A549 treated with dexamethasone at 1 μM for 4 hours (cell line): ENCODE measurements at places on chromosomes 2 and 18. TPM values are rescaled to one million over a fixed set of nuclear protein-coding genes. Genes with fewer than 3 reads are reported as not detected.

KCNG2 gene
- not detected in 5 replicates for total RNA-seq

LOXHD1 gene
- not detected in 5 replicates for total RNA-seq

DUSP2 gene
- 0.32 to 0.46 TPM (median 0.37 TPM) in 5 replicates for total RNA-seq

UGT1A9 gene
- total RNA-seq = 3.9 to 5.2 TPM (median 4.5 TPM) in 5 replicates

XIRP2 gene
- not detected in 5 replicates for total RNA-seq

STPG4 gene
- 0.07 TPM in 1 of 5 replicates, not detected in the others for total RNA-seq

C2orf72 gene
- total RNA-seq = 5.9 to 8.1 TPM (median 6.6 TPM) in 5 replicates

EGR4 gene
- 0.09 to 0.27 TPM (median 0.12 TPM) in 5 replicates for total RNA-seq

CGREF1 gene
- total RNA-seq = 7.2 to 8.1 TPM (median 7.8 TPM) in 5 replicates

ERFE gene
- 4.8 to 7.9 TPM (median 7.4 TPM) in 5 replicates for total RNA-seq

CRYGC gene
- total RNA-seq = not detected in 5 replicates

HOXD10 gene
- 4.1 to 6.7 TPM (median 5.3 TPM) in 5 replicates for total RNA-seq

COL4A3 gene
- 0.46 to 1.3 TPM (median 0.74 TPM) in 5 replicates for total RNA-seq

CIDEA gene
- not detected in 5 replicates for total RNA-seq

CDK15 gene
- not detected in 5 replicates for total RNA-seq

LOXL3 gene
- total RNA-seq = 0.22 to 0.58 TPM (median 0.35 TPM) in 5 replicates

CFAP65 gene
- 0.21 to 0.27 TPM (median 0.22 TPM) in 5 replicates for total RNA-seq

DSG1 gene
- total RNA-seq = not detected in 5 replicates

MOGAT1 gene
- not detected in 5 replicates for total RNA-seq

TMEM247 gene
- total RNA-seq = not detected in 5 replicates

KATNAL2 gene
- 1.7 to 2.9 TPM (median 2.1 TPM) in 5 replicates for total RNA-seq

CPO gene
- 0.11 to 0.16 TPM in 2 of 5 replicates, not detected in the others for total RNA-seq

ST8SIA5 gene
- 0.02 TPM in 2 of 5 replicates, not detected in the others for total RNA-seq

ALLC gene
- 0.05 to 0.11 TPM (median 0.08 TPM) in 3 of 5 replicates, not detected in the others for total RNA-seq

DSG2 gene
- total RNA-seq = 45.6 to 69.2 TPM (median 64.0 TPM) in 5 replicates

PSMA8 gene
- not detected in 5 replicates for total RNA-seq

LINC00305 gene
- total RNA-seq = not detected in 5 replicates

TUBA3E gene
- total RNA-seq = 4.4 to 6.3 TPM (median 5.5 TPM) in 5 replicates

NPC1 gene
- total RNA-seq = 87.2 to 134 TPM (median 119 TPM) in 5 replicates

REG3G gene
- total RNA-seq = not detected in 5 replicates

MBD2 gene
- total RNA-seq = 41.2 to 50.7 TPM (median 46.6 TPM) in 5 replicates

PLEKHM3 gene
- total RNA-seq = 2.0 to 2.7 TPM (median 2.5 TPM) in 5 replicates

DNAH7 gene
- total RNA-seq = 0.79 to 2.1 TPM (median 1.0 TPM) in 5 replicates

THADA gene
- 16.6 to 28.9 TPM (median 25.3 TPM) in 5 replicates for total RNA-seq

ANKRD62 gene
- not detected in 5 replicates for total RNA-seq

TMEM169 gene
- 0.33 to 0.58 TPM (median 0.43 TPM) in 5 replicates for total RNA-seq

SERPINB4 gene
- 0.05 to 0.18 TPM (median 0.14 TPM) in 5 replicates for total RNA-seq

PID1 gene
- total RNA-seq = 4.2 to 4.6 TPM (median 4.3 TPM) in 5 replicates

CAPN14 gene
- 0.04 to 0.06 TPM (median 0.05 TPM) in 4 of 5 replicates, not detected in the other for total RNA-seq

EVX2 gene
- not detected in 5 replicates for total RNA-seq

ANKMY1 gene
- total RNA-seq = 6.1 to 10.7 TPM (median 9.3 TPM) in 5 replicates

RAX gene
- not detected in 5 replicates for total RNA-seq

GPR39 gene
- total RNA-seq = 5.9 to 8.5 TPM (median 7.4 TPM) in 5 replicates
